Activated naive CD4-positive, alpha-beta T cell treated with Interleukin-2 at 50 U/mL for 16 hours (primary cell): ENCODE measurements at places on chromosomes 5 and 9.

GRCh38 chr5:128174951-128175350 is 91.4 kb downstream of the SLC12A2 start:
- DNase-seq, result no peak

GRCh38 chr5:83834306-83834705 is 113.7 kb upstream of the HAPLN1 start:
- DNase-seq, result no peak

DNA sequence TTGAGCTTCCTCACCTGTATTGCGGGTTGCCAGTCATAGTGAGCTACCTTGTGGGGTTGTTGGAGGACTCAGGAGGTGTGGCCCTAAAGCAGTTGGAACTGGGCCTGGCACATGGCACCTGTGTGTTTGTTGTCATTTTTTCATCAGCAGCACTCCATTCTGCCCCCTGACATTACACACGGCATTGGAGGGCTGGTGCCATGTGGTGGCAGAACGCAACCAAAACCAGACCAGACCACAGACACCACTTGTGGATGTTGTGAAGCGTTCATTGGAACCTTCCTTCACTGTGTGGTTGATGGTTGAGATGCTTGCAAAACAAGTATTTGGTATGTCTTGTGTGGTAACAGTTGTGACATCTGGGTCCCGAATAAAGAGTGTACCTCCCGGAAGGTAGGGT is 113.2 kb upstream of the ERCC6L2 start:
- DNase-seq, result no peak

DNA sequence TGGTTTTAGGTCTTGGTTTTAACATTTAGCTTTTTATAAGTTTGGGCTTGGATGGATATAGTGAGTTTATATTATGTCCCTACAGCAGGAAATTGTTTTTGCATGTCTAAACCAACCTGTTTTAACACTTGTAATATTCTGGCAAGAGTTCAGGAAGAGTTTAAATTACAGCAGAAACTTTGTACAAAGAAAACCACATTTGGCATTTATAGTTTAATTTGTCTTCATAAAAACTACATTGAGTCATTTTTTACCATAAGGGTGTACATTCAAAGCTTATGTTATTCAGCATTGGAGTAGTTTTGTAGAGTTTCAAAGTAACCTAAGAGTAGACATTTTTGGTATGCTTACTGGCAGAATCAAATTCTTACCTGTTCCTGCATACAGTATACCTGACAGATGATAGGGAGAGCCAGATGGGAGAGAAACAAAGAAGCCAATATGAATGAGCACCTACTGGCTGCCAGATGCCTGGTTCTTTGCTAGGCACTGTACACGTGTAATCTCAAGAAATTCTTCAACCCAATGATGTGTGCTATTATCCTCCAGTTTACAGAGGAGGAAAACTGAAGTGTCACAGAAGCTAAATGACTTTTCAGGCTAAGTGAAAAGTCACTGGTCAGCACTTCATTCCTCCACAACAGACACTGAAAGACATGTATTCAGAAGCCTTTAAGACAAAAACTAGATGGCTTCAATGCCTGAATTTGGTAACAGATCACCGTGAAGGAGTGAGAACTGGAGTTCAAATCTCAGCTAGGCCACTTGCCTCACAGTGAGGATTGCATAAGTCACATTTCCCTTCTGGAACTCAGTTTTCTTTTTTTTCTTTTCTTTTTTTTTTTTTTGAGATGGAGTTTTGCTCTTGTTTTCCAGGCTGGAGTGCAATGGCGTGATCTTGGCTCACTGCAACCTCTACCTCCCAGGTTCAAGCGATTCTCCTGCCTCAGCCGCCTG is 25.9 kb upstream of the ECM2 start:
- no peak for DNase-seq
